ENCODE measurements at places on chromosomes 5 and 9. TPM values are rescaled to one million over a fixed set of nuclear protein-coding genes. Genes with fewer than 3 reads are reported as not detected.

- no peaks in the 10 kb centered on the region for H3K4me1 ChIP-seq
- no peak for DNase-seq
- H3K27ac ChIP-seq: no peak overlapping the region
- H3K4me3 ChIP-seq: no peak overlapping the region
Observed at GRCh38 chr9:12916042-12916441, 141.2 kb downstream of the LURAP1L start.

- no peaks in the 10 kb centered on the region for H3K4me1 ChIP-seq
- H3K4me3 ChIP-seq: no peak overlapping the region
- no peak for DNase-seq
- no peak overlapping the region for H3K27ac ChIP-seq
Observed at GRCh38 chr9:121997791-121998190, 95.3 kb downstream of the TTLL11 start.

DNA sequence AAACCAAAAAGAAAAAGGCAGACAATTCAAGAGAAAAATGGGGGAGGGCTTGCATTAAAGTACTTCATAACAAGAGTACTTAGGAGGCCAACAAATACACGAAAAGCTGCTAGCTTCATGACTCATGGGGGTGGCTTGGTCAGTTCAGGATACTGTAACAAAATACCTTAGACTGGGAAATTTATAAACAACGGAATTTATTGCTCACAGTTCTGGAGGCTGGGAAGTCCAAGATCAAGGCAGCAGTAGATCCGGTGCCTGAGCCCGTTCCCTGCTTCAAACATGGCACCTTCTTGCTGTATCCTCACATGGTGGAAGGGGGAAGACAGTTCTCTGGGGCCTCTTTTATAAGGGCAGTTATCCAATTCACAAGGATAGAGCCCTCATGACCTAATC, 111.4 kb downstream of the C9orf50 start:
- H3K27me3 ChIP-seq: no peaks in the 10 kb centered on the region
- no peak overlapping the region for H3K4me3 ChIP-seq
- no peak overlapping the region for H3K27ac ChIP-seq
- H3K36me3 ChIP-seq: peaks cover 6% of the 10 kb centered on the region
- peaks cover 3% of the 10 kb centered on the region for H3K4me1 ChIP-seq
- DNase-seq: no peak

Gene TRPM3
- total RNA-seq: not detected

DNA sequence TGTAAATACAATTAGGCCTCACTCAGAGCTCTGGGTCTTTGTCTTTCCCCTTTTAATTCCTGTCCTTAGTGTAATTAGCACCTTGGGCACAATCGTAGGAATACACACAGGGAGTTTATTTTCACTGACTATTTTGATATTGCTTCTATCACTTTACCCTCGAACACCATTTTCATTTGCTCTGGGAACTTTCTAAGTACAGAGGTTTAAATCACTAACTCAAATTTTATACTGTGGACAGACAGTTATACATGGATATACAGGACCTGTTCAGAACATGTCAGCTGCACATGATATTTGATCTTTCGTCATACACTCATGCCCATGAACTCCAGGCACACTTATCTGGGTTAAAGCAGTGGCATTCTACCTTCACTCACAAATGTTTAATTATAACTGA, 217.8 kb upstream of the TMEM161B start:
- no peaks in the 10 kb centered on the region for H3K27me3 ChIP-seq
- no peak overlapping the region for H3K27ac ChIP-seq
- DNase-seq: no peak
- H3K36me3 ChIP-seq: no peaks in the 10 kb centered on the region
- H3K4me3 ChIP-seq: no peak overlapping the region

- DNase-seq: no peak
- H3K4me3 ChIP-seq: peak overlapping the region; percentile 85
- peaks cover 12% of the 10 kb centered on the region for H3K36me3 ChIP-seq
- peaks cover 12% of the 10 kb centered on the region for H3K4me1 ChIP-seq
- H3K27me3 ChIP-seq: no peaks in the 10 kb centered on the region
Observed at GRCh38 chr9:128159522-128159783, 612 bp upstream of the BBLN start.
